ENCODE measurements at places on chromosomes 13 and 19.

DNA sequence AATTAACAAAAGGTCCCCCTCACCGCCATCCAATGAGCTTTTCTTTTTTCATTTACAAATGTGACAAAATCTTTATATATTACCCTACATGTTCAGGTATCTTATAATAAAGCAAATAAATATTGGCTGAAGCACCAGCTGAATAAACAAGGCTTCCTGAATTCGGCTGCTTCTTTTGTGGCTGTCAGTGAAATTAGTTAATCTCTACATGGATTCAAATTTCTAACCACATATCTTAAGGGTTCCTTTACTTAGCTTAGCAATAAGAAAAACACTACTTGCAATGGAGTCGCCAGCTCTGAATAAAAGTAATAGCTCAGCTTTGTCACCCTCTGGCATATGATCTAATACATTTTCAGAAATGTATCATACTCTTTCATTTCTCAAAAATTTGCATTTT, 104.3 kb downstream of the CCNA1 start:
- peak; percentile 35 for DNase-seq

DNA sequence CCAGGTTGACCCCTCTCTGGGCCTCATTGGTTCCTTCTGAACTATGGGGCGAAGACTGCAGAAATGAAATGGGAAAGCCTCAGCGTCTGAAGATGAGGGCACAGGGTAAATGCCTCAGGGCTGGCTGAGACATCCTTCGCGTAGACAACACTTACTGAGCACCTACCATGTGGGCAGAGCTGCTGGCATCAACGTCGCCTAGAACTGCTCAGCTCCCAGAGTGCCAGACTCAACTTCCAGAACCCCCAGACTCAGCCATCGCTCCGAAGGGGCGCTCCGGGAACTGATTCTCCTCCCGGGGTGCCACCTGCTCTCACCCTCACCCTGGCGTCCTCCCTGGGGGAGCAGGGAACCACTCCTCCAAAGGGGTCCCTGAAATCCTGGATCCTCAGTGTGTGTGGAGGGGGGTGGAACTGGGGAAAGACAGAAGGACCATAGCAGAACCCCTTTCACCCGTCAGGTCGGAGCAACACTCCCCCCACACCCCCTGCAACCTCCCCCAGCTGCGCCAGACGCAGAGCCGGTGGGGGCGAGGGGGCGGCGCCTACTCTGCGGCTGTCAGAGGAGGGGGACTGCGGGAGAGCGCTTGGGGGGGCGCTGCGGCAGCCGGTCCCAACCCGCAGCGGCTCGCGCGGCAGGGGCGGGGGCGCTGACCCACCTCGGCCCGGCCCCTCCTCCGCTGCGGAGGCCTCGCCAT, 8.2 kb upstream of the NFIC start:
- no peak for DNase-seq

DNA sequence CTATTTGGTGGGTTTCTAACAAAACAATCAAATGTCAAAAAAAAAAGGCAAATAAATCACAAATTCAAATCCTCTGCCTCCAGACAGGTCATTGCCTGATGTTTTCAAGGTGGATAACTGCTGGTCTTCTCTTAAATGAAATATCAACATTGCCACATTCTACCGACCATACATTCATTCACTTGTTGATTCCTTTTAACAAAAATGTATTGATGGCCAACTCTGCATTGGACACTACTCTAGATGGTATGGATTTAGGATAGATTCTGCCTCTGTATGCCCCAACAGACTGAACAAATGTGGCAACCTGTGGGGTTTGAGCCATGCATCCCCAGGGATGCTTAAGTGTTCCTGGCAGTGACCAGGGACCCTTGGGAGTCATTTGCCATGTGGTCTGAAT, 87.6 kb upstream of the STK24 start:
- DNase-seq = no peak

DNA sequence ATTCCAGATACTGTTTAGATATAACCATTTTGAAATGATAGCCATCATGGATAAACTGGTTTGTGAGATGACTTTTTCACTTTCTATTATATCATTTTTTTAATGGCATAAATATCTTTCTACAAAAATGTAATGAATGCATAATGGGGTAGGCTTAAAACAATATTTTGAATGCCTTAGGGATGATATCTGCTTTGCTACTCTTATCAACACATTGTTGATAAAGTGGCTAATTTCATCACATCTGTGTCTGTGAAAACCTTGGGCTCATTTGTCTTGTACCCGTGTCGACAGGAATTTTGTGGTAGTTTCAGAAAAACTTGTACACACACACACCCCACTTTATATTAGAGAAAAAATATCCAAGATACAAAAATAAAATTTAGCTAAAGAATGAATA, 44.1 kb downstream of the SLITRK6 start:
- DNase-seq = no peak

GRCh38 chr13:93625536-93625935, 398.9 kb downstream of the GPC6 start:
- no peak for DNase-seq

DNA sequence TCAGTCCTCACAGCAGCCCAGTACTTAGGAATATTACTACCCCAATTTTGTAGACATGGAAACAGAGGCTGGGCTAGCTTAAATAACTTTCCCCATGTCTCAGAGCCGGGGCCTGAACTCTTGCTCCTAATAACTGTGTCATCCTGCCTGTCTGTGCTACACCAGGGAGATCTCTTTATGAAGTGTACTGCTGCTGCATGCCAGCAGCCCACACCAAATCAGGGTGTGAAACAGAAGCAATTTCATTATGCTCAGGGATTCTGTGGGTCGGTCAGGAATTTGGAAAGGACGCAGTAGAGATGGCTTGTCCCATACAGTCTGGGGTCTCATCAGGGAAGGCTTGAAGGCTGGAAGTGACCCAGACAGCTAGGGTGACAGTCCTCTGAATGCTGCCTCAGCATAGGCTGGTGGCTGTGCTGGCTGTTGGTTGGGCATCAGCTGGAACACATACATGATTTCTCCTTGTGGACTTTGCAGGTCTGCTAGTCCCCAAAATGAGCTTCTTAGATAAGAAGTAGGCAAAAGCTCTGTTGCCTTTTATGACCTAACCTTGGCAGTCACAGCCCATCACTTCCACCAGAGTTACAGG, 22.6 kb downstream of the ZNF507 start:
- no peak for DNase-seq

GRCh38 chr19:16180611-16181010, 4.6 kb upstream of the FAM32A start:
- DNase-seq = peak; percentile 91

- DNase-seq = peak; percentile 83
These were observed 501.5 kb downstream of the SUCLA2 start for GRCh38 chr13:47499358-47500150.

DNA sequence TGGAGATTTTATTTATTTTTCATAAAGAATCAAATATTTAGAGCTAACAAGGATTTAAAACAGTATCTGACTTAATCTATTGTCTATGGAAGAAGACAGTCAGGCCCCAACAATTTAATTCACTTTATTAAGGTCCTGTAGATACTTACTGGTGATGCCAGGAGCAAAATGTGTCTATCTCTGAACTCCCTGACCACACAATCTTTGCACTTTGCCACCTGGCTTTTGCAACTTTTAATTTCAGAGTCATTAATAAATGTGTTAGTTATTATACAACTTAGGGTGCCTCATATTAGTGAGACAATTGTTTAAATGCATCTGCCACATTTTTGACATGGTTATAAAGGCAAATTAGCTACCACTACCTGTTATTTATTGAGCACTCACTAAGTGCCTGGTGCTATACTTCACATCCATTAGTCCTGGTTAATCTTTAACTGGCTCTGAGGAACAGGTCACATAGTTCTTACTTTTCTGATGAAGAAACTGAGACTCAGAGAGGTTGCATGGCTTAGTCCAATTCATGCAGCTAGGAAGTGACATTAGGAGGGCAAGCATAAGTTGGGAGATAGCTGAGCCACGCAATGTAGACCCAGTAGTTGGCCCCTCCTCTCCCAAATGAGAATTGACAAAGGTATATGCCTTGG, 297.9 kb downstream of the DCT start:
- no peak for DNase-seq

DNA sequence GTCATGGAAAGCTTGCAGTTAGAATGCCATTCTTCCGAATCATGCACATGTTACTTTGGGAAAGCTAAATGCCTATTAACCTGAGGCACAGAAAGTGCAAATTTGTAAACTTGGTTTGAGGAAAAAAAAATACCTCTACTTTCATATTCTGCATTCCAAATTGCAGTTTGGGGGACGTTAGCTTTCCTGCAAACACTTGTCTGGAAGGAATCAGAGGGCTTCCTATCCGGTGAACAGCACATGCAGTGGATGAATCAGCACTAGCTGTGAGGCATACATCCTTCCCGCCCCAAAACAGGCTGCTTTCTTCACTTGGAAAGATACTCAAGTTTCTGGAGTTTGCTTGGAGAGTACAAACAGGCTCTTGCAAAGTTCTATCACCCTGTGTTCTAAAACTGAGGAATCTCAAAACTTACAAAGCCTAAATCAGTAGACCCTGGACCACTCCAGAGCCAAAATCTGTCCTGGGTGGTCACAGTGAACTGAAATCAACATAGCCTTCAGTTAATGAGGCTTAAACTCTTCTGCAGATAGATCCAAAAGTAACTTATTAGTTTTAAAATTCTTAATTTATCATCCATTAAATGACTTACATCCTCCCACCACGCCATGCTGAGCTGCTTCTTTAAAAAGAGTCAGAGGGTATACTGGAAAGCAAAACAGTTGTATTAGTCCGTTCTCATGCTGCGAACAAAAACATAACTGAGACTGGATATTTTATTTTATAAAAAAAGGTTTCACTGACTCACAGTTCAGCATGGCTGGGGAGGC, 802.3 kb upstream of the ARGLU1 start:
- peak; percentile 62 for DNase-seq

- no peak for DNase-seq
These were observed 855.9 kb upstream of the KLHL1 start for GRCh38 chr13:70964124-70964523.

DNA sequence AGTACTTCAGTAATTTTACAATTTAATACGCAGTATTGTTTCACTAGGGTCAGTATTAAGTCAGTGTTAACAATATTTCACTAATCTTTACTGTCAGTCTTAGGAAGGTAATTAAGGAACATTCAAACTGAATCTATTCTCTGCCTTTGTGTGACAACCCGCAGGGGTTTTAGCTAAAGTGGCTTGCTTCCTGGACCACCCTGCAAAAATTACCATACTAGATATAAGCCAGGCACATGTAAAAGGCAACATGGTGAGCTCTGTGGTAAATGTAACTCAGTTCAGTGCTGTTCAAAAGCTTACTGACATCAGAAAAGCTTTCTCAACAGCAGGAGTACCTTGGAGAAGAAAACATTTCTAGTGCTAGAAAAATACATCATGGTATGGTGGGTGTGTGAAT, 116.7 kb downstream of the FREM2 start:
- DNase-seq = no peak

- peak; percentile 17 for DNase-seq
These were observed 66.6 kb upstream of the XPO4 start for GRCh38 chr13:20969182-20969581.

- DNase-seq = no peak
These were observed 187.3 kb downstream of the ZNF536 start for GRCh38 chr19:30559446-30559845.

DNA sequence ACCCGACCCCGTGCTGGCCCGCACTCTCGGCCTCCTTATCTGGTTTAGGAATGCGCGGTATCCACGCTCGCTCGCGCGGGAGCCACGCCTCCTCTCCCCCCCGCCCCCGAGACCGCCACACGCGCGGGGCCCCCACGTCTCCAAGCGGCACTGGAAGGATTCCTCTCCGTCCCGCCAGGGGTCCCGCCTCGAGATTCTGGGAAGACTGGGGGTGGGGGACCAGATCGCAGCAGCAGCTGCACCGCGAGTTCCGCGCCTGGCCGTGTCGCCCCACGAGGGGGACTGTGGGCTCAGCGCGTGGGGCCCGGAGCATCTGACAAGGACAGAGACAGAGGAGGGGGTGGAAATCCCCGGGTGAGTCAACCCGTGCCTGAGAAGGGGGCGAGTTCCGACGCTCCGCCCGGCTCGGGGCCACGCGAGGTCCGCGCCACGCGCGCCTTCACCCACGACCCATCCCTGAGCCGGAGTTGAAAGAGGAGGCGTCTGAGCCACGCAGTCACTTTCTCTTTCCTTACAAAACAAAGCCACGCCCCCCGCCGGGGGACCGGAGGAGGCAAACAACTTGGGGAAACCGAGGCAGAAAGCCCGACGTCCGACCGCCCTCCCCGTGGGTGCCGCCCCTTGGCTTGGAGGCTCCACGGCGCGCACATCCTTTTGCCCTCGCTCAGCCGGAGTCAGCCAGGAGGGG, 814 bp downstream of the S1PR2 start:
- DNase-seq = peak; percentile 54

- DNase-seq = no peak
These were observed 18.3 kb downstream of the UBAC2 start for GRCh38 chr13:99218969-99219368.

GRCh38 chr13:24348385-24348784, 39.0 kb downstream of the C1QTNF9 start:
- DNase-seq = no peak

DNA sequence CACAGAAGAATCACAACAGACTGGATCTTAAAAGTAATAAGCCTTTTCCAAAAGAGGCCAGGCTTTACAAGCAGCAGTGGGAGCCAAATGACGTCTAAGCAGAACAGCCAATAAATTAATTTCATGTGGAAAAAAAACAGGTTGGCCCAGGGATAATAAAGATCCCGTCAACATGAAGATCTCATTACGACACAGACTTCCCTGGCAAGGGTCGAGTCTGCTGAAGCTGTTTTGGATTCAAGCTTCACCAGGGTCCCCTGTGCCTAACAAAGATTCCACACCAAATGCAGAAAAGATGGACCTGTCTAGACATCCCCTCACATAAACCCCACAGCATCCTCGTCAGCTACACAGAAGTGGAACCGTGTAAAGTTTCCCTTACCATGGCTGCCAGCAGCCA, 215.1 kb upstream of the ZNF507 start:
- DNase-seq = no peak

Measured in fibroblast of skin of abdomen (primary cell).